ENCODE measurements at places on chromosomes 5 and 9.

DNA sequence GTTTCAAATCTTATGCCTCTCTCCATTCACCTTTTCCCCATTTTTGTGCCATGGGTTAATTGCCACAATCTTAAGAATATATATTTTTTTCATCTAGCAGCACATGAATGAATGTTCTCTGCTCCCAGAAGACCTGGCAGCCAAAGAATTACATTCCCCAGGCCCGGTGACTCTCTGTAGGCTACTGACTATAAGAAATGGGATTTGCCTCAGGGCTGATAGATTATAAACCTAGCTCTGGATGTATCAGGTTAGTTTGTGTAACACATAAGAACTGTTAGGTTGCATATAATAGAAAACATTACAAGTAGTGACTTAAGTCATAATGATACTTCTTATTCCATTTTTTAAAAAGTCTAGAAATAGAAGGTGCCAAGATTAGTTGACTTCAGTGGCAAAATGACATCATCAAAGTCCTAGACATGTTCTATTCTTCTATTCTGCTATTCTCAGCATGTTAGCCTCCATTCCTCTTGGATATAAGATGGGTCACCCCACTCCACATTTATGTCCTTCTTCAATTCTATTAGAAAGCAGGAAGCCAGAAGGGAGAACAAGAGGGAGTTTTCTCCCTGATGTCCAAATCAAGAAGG is 10.9 kb upstream of the ZNF474 start:
- no peaks in the 10 kb centered on the region for H3K4me1 ChIP-seq
- no peaks in the 10 kb centered on the region for H3K36me3 ChIP-seq
- DNase-seq = no peak
- H3K27ac ChIP-seq = no peak overlapping the region

DNA sequence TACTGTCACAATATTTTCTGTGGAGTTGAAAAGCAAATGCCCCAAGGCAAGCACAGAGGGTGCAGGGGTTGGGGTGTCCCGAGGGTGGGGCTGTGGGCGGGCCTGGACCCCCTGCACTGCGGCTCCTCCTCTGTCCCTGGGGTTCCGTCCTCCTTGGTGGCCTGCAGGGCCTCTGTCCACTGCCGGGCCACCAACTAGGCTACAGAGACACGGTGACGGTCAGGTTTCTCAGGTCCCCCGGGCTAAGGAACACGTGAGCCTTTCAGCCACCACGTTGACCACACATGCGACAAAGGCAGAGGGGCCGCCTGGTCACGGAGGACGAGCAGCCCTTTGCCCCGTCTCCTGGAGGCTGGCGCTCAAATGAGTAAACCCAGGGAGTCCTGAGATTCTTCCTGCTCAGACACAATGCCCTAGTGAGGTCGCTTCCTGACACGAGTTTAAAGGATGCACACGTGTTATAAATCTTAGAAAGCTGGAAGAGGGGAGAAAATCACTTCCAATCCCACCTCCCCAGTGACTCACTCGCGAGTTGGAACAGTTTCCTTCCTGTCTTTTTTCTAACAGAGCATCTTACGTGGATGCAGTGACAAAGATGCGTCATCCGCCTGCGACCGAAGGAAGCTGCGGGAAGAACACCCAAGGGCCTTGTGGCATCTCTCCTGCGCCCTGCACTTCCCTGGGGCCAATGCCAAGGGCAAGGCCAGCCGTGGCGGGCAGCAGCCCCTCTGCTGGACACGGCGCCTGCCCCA is 24.8 kb upstream of the OBP2B start:
- DNase-seq = no peak
- no peaks in the 10 kb centered on the region for H3K36me3 ChIP-seq
- no peak overlapping the region for H3K27ac ChIP-seq
- H3K27me3 ChIP-seq = no peaks in the 10 kb centered on the region

DNA sequence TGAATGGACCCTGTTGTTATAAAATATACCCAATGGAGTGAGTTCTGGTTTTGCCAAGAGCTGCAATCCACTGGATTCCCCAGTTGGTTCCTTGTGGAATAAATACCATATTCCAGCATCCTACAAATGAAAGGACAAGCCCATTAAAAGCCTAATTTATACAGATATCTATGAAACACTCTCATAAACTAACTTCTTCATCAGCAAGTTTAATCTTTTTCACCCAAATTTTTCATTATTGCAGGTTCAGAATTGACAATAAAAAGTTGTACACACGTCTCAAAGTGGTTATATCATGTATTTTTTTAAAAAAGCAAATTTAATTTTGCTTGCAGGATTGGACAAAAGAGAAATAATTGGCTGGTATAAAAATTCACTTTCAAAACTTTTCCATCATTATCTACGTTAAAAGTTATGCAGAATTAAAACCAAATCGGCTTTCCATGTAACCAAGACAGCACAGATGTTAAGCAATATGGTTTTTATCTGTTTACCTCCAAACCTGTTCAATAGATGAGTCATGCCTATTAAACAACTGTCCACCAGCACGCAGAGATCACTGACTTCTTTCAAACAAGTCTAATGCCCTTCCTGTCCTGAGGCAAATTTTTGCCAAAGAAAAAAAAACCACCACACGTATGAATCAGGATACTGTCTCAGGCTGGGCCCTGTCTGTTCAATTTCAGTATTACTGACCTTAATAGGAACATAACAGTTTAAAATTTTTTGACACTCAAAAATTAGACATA is 42.5 kb downstream of the CEMIP2 start:
- no peak overlapping the region for H3K4me3 ChIP-seq
- no peaks in the 10 kb centered on the region for H3K4me1 ChIP-seq
- no peaks in the 10 kb centered on the region for H3K27me3 ChIP-seq

DNA sequence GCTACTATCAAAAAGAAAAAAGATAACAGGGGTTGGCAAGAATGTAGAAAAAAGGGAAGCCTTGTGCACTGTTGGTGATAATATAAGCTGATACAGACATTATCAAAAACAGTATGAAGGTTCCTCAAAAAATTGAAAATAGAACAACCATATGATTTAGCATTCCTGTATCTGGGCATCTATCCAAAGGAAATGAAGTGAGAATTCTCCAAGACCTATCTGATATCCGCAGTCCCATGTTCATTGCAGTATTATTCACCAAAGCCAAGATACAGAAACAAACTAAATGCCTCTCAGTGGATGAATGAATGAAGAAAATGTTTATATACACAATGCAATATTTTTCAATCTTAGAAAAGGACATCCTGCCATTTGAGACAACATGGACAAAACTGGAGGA is 1943.3 kb downstream of the MAT2B start:
- H3K27ac ChIP-seq = no peak overlapping the region
- no peaks in the 10 kb centered on the region for H3K27me3 ChIP-seq
- H3K4me3 ChIP-seq = no peak overlapping the region
- H3K4me1 ChIP-seq = no peaks in the 10 kb centered on the region
- DNase-seq = no peak

DNA sequence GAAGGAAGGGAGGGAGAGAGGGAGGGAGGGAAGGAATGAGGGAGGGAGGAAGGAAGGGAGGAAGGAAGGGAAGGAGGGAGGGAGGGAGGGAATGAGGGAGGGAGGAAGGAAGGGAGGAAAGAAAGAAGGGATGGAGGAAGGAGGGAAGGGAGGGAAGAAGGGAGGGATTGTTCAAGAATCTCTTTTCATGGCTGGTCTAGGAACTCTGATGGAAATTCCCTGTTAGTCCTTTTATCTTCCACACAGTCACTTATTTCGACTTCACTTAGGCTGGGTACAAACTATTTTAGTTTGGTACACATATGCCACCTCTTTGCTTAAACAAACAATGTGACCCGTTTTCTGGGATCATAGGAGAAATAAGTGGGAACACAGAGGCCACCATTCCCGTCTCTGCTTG is 435.6 kb upstream of the WWC1 start:
- no peaks in the 10 kb centered on the region for H3K36me3 ChIP-seq
- DNase-seq = no peak
- no peaks in the 10 kb centered on the region for H3K4me1 ChIP-seq

- peaks cover 30% of the 10 kb centered on the region for H3K36me3 ChIP-seq
- DNase-seq = no peak
- no peaks in the 10 kb centered on the region for H3K27me3 ChIP-seq
- no peak overlapping the region for H3K4me3 ChIP-seq
Observed at GRCh38 chr9:88477300-88477751, 57.7 kb upstream of the NXNL2 start.

DNA sequence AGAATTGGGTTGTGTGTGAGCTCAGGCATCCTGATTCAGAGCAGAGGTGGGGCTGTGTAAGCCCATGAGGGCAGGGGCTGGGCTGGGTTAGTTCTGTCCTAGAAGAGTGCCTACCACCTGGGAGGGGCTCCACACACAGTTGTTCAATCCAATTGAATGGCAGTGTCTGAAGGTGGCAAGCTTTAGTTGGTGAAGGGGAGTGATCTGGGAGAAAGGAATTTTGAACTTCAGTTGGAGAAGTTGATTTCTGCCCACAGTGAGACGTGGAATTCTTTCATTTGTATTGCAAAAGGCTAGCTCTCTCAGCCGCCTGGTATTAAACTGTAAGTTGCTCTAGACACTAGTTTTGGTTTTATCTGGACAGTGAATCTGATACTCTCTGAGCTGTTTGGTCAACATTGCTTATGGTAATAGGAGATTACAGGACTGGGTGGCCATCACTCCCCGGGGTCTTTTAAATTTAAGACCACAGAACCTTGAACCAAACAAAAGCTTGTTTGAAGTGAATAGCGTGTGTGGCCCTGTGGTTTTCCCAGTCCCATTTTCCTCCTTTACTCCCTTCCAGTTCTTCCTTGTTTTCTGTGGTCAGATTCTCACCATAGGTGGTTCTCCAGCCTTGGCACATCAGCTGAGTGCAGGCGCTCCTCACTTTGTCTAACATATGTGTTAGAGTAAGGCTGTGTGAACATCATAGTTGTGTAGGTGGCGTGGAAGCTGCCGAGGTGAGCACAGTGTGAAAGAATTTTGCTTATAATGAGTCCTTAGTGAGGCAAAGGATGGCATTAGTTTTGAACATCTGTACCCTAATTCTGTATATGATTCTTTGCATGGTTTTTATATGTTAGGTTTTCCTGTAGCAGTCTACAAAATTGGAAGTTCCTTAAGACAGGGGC is 78.0 kb downstream of the ARHGAP26 start:
- H3K4me3 ChIP-seq = no peak overlapping the region
- no peaks in the 10 kb centered on the region for H3K36me3 ChIP-seq
- H3K27ac ChIP-seq = no peak overlapping the region
- no peaks in the 10 kb centered on the region for H3K4me1 ChIP-seq

DNA sequence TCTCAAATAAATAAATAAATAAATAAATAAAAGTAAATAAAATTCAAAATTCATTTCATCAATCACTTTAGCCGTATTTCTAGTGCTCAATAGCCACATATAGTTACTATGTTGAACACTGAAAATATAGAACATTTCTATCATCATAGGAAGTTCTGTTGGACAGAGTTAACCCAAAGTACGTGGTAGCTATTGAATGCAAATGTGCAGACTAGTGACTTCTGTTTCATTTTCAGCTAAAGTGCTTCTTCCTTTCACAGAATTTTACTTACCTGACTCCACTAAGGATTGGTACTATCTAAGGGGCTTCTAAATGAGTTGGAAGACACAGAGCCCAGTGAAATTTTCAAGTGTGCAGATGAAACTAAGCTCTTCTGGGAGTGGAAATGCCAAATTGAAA is 1208.3 kb downstream of the MAT2B start:
- no peaks in the 10 kb centered on the region for H3K36me3 ChIP-seq
- H3K27me3 ChIP-seq = no peaks in the 10 kb centered on the region
- H3K4me3 ChIP-seq = no peak overlapping the region
- DNase-seq = no peak

GRCh38 chr5:39217365-39218281 is 1.7 kb downstream of the FYB1 start:
- no peak overlapping the region for H3K4me3 ChIP-seq
- peaks cover 44% of the 10 kb centered on the region for H3K4me1 ChIP-seq
- peak; percentile 82 for DNase-seq
- H3K27ac ChIP-seq = peak overlapping the region; percentile 71
- no peaks in the 10 kb centered on the region for H3K27me3 ChIP-seq

DNA sequence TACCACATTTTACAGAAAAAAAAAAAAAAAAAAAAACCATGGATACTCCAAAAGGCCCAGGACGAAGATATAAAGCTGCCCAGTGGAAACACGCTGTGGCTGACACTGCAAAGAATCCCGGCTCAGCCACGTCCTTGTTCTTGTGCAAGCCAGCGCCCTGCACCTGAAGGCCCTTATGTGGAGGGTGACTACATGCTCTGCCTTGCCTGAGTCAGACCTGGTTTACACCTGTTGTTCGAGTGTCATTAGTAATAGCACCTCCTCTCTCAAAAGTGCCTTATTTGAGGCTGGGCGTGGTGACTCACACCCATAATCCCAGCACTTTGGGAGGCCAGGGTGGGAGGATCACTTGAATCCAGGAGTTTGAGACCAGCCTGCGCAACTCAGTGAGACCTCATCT is 54.3 kb upstream of the ZSWIM6 start:
- H3K4me1 ChIP-seq = no peaks in the 10 kb centered on the region
- DNase-seq = no peak
- H3K4me3 ChIP-seq = no peak overlapping the region
- H3K36me3 ChIP-seq = no peaks in the 10 kb centered on the region
- peaks cover 2% of the 10 kb centered on the region for H3K27me3 ChIP-seq
- H3K27ac ChIP-seq = no peak overlapping the region

DNA sequence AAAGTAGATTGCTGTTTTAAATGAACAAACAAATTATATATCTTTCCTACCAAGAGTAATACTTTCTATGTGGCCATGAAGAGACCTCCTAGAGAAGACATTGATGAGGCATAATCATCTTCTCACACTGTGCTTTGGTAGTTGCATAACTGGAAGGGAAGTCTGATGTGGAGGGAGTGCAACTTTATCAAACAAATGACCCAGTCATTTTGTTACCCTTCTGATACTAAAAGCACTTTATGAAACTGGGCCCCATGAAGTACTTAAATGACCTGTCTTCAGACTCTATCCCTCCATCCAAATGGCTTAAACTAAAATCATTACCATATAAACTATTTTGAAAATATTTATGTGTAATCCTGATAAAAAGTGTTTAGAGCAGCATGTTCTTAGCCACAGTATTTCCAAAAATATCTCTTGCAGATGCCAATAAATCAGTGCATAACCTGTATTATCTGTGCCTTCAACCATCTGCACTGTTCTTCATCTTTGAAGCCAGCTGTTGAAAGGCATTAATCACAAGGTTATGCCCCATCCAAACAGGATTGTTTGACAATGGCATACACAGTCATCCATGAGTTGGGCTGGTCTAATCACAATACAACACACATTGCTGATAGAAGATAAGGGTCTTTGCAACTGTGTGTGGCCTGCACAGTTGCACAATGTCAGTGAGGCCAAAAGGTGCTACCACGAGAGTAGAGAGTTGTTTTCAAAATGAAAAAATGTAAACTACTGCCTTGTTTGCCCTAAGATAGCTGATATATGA is 31.9 kb upstream of the MIER3 start:
- no peak for DNase-seq
- no peaks in the 10 kb centered on the region for H3K36me3 ChIP-seq
- peaks cover 3% of the 10 kb centered on the region for H3K4me1 ChIP-seq
- no peak overlapping the region for H3K4me3 ChIP-seq
- no peak overlapping the region for H3K27ac ChIP-seq
- peaks cover 5% of the 10 kb centered on the region for H3K27me3 ChIP-seq

DNA sequence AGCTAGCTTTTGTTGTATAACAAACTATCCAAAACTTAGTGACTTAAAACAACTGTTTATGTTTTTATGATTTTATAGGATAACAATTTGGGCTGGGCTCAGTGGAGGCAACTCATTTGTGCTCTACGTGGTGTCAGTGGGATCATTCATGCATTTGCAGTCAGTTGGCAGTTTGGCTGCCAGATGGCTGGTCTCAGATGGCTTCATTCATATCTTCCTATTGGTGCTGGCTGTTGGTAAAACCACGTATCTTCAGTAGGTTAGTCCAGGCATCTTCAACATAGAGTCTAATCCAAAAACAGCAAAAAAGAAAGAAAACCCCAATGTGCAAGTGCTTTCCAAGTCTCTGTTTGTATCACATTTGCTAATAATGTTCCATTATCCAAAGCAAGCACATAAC is 51.7 kb upstream of the RIC1 start:
- H3K36me3 ChIP-seq = no peaks in the 10 kb centered on the region
- DNase-seq = no peak
- H3K27me3 ChIP-seq = no peaks in the 10 kb centered on the region
- no peak overlapping the region for H3K27ac ChIP-seq
